ENCODE measurements at places on chromosomes 6 and 20. TPM values are rescaled to one million over a fixed set of nuclear protein-coding genes. Genes with fewer than 3 reads are reported as not detected.

DNA sequence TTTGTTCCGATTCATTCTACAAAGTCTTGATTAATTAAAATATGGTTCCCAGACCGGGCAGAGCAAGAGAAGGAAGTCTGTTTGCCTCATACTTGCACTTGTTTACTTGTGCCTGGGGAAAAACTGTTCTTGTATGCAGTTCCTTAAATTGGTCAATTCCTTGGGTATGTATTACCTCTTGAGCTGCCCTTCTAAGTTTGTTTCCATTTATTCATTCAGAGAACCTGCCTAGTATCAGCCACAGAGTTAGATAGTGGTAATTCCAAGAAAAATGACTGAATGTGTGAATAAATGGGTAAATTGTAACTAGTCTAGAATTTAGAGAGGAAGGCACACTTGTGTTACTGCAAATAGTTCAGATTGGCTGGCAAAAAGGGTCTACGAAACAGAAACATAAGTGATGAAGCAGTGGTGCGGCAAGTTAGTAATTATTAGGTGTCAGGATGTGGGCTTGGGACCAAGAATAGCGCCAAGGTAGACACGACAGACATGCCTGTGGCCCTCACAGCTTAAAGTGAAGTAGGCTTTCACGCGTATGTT is 525 bp upstream of the MAK start:
- peak overlapping the region; percentile 75 for H3K27ac ChIP-seq
- H3K27me3 ChIP-seq: no peaks in the 10 kb centered on the region
- no peaks in the 10 kb centered on the region for H3K36me3 ChIP-seq
- DNase-seq: no peak

GRCh38 chr20:20295621-20296498 is 72.0 kb upstream of the INSM1 start:
- H3K4me3 ChIP-seq: no peak overlapping the region
- H3K36me3 ChIP-seq: no peaks in the 10 kb centered on the region
- H3K4me1 ChIP-seq: no peaks in the 10 kb centered on the region

GRCh38 chr20:17520583-17520982 is 10.6 kb downstream of the BFSP1 start:
- no peaks in the 10 kb centered on the region for H3K4me1 ChIP-seq
- H3K4me3 ChIP-seq: no peak overlapping the region
- H3K27ac ChIP-seq: no peak overlapping the region

DNA sequence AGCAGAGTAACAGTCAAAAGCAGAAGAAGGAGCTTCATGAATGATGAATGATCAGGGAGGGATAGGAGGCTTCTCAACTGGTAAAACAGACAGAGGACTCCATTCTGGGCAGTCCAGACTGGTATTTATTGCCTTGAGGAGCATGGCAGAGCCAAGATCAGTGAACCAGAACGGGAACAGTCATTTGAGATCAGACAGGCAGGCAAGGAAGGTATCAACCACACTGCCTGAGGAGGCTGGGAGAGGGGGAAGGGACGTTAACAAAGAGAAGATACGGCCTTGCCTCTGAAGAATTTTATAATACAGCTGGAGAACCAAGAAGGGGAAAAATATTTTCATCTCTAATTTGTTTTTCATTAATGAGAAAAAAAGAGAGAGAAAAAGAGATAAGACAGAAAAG is at the start of gene DEFB121:
TSS of gene DEFB121 (minus strand) at position 101 of the 400 bp plus-strand sequence. CDS start at position 38, 63 bp downstream.
- H3K27ac ChIP-seq: no peak within 1 kb of the TSS
- no peaks in the 10 kb centered on the region for H3K36me3 ChIP-seq
- DNase-seq: no peak
- H3K4me3 ChIP-seq: no peak within 1 kb of the TSS

BMP7 gene
- total RNA-seq: 11.5 TPM

C20orf202 gene
- not detected for total RNA-seq

Measured in Panc1 (cell line).